Thymus (tissue), 14 donors: ENCODE measurements at places on chromosomes 6 and 20. TPM values are rescaled to one million over a fixed set of nuclear protein-coding genes. Genes with fewer than 3 reads are reported as not detected.
A peak's percentile ranks its signal among the peaks of the same experiment; 100 is the strongest.

- no peak overlapping the region for H3K27ac ChIP-seq
- no peaks in the 10 kb centered on the region for H3K36me3 ChIP-seq
- peaks cover 70% of the 10 kb centered on the region for H3K27me3 ChIP-seq
- H3K4me3 ChIP-seq = no peak overlapping the region
These were observed 3.5 kb upstream of the LAMP5 start for GRCh38 chr20:9510911-9511310.

GRCh38 chr6:168121303-168121665, 42.3 kb upstream of the FRMD1 start:
- H3K4me3 ChIP-seq = no peak overlapping the region
- no peaks in the 10 kb centered on the region for H3K27me3 ChIP-seq
- no peak for DNase-seq
- H3K4me1 ChIP-seq = no peaks in the 10 kb centered on the region
- H3K36me3 ChIP-seq = no peaks in the 10 kb centered on the region
- no peak overlapping the region for H3K27ac ChIP-seq

The JAG1 gene
- 18.4 TPM for polyA plus RNA-seq

GRCh38 chr20:44601801-44602204, 19.4 kb downstream of the PKIG start:
- H3K4me1 ChIP-seq = peaks cover 36% of the 10 kb centered on the region
- H3K27me3 ChIP-seq = no peaks in the 10 kb centered on the region
- no peak for DNase-seq
- peak overlapping the region; percentile 2 for H3K27ac ChIP-seq
- no peak overlapping the region for H3K4me3 ChIP-seq

The MYBL2 gene
- polyA plus RNA-seq = 2.4 TPM
